ENCODE measurements at places on chromosomes 12 and 14.

DNA sequence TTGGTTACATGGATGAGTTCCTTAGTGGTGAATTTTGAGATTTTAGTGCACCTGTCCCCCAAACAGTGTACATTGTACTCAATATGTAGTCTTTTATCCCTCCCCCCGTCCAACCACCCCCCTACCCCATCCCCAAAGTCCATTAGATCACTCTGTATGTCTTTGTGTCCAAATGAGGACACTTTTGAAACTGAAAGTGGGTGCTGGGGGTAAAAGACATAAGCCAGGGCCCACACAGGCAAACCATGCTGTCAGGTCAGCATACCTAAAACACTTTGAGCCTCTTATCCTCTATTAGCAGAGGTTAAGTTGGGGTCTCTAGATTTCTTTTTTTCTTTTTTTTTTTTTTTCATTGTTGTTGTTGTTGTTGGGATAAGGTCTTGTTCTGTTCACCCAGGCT, 31.3 kb upstream of the KICS2 start:
- no peak for DNase-seq

GRCh38 chr12:31368666-31369361, 42.9 kb upstream of the SINHCAF start:
- DNase-seq: no peak

DNA sequence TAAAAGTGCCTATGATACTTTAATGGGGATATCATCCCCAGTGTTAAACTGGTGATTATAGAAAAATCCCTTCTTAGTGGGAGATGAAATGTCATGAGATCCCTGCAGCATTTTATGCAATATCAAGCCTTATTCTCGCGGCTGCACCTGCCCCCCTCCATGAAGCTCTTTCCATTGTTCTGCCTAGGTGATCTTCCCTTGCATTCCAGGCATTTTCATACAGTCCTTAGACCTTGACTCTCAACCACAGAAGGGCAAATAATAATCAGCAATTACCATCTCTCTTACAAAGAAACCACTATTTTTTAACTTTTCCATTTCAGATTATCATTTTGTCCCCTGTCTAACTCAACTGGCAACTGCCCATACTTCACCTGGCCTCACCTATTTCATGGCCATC, 352.3 kb downstream of the NELL2 start:
- no peak for DNase-seq

DNA sequence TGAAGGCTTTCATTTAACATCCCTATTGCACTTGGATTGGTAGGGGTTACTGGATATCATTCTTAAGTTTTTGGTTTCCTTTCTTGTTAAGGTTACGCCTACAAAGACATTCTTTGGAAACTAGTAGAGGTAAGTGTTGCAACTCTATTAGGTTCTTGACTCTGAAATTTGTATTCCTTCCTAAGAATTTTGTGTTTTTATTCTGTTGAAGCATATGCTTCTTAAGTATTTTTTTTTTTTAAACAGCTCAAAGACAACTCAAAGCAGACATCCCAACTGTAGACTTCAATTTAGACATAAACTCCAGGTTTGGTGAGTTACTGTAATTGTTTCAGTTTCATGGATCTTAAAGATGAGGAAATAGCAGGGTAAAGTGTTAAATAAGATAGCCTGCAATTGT, 1.1 kb upstream of the RBMS2 start:
- DNase-seq: no peak

DNA sequence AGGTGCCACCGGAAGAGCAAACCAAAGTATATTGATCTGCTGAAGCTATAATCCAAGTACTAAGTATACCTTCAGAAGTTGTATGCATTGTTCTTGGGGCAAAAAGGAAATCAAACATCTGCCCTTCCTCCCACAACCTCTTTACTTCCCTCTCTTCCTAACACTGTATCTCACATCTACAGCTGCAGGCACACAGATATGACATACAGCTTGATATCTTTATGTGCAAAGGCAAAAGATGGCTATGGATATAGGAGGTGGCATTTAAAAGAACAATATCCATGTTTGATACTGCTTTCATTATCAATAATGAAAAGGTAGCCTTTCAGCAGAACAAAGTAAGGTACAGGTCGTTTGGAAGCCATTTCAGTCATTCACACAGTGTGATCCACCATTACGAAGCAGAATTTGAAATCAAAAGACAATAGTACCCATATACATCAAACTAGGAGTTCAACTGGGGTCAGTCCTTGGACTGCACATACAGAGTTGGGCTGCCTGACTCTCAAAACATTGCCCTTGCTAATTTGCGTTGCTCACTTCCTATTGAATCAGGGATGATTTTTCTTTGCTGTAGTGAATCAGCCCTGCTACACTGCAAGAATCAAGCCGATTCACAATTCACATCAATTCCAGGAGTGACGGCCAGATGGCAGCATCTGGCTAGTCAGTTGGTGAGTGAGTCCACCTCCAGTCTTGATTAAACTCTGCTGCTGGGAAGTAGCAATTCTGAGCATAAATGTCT, 8.9 kb downstream of the ANG start:
- no peak for DNase-seq

DNA sequence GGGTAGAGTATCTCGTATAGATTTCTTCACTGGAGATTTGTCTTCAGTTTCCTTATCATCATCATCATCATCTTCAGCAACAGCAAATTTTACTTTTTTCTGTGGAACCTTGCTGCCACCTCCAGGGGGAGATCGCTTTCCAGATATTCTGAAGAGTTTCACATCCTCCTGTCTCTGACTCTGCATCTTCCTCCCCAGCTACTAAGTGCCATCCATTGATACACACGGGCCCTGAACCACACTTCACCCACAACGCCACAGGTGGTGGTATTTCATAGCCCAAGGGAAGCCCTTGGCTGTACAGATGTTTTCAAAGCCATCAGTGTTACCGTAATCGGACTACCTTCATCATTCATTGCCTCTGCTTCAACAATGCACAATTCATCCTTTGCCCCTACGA, 82.2 kb downstream of the PPP2R5C start:
- DNase-seq: no peak

- no peak for DNase-seq
These were observed 110.7 kb downstream of the NAV3 start for GRCh38 chr12:77941401-77941800.

DNA sequence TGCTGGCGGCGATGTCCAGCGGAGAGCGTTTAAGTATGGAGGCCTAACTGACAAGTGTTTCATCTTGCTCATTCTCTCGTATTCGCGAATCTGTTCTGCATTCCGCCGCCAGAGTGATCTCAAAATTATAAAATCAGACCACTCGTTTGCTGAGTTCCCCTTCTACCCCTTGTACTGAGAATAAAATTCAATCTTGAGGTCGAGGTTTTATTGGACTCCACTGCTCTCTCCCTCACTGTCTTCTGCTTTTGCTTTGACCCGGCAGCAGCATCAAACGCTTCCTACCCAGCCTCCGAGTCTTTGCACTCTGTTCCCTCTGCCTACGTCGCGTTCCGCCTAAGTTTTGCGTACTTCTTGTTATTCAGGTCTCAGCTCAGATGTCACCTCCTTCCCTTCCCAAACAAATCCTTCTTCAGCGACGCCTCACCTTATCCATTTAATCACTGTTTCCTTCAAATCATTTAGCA, 462 bp downstream of the KNTC1 start:
- no peak for DNase-seq

DNA sequence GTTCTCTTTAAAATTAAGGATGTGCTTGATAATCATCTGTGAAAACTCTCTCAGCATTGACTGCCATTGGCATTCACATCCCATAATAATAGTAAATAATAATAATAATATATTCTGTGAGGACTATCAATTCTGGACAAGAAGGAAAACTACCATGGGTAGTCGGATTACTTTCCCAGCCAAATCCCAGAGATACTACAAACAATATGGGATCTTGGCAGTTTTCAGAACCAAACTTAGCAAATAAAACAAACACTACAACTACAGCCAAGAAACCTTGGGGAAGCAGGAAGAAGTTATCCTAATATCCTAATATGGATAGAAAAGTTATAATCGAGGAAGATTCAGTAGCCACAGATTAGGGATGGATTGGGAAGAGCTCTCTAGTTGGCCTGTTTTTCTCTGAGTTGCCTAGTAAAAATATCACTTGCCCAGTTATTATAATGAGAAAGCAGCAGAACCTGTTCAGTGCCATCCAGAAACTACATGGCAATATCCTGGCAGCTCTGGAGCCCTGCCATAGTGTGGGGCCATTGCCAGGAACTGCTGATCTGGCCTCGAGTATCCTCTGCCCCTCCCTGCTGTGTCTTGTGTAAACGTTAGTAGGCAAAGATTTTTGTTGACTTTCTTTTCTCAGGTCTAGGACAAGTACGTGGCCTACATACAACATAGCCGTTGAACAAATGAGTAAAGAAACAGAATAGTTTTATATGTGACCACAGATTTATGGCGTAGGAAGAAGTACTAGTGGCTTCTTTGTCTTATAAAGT, 193.5 kb downstream of the SLC2A13 start:
- no peak for DNase-seq

GRCh38 chr12:108612788-108613282, 15.0 kb upstream of the TMEM119 start:
- no peak for DNase-seq

DNA sequence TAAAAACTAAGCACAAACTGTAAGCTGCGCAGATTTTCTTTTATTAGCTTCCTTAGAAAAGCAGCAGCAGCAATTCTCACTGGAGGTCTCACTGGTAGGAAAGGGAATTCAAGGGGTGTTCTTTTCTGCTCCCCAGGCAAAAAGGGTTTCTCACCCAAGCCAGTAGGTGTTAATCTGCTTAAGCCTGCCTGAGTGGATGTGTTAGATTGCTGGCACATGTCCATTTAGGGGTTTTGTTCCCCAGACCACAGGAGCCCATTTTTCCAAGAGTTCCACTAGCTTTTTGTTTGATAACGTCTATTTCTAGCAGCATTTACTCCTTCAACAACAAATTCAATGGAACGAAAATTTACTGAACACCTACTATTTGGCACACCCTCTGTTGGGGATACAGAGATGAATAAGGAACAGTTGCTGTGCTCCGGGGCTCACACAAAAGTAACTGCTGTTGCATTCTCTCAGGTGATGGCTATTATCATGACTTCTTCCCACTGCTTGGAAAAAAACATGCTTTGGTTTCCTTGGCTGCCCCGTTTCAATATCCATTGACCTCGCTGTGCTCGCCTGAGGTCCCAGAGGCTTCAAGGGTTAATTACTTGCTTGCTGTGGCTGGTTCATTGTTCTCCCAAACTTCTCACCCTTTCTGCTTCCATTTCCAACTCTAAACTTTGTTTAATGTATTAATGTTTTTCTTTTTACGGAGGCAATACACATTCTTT, 31.1 kb upstream of the RIC8B start:
- no peak for DNase-seq

- no peak for DNase-seq
These were observed 97.2 kb downstream of the MGAT4C start for GRCh38 chr12:86158956-86159355.

- no peak for DNase-seq
These were observed 77.4 kb downstream of the KIF21A start for GRCh38 chr12:39365364-39366001.

DNA sequence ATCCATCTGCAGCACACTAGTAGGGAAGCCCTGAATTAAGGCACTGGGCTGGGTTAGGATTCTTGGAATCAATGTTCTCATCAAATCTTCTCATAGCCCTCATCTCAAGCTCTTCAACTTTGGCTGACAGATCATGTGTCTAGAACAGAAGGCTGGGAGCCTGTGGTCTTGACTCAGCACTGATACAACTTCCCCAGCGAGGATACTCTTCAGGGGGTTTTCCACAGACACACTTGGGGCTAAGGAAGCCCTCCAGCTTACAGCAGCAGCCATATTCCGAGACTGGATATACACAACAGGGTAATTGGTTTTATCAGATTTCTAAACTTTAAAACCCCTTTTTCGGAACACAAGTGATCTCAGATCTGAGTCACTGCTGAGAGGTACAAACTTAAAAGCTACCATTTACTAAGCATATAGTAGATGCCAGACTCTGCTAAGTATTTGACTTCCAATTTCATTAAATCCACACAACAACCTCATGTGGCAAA, 3.5 kb downstream of the FMNL3 start:
- no peak for DNase-seq

GRCh38 chr14:48725051-48725734, 861.0 kb downstream of the RPS29 start:
- no peak for DNase-seq

DNA sequence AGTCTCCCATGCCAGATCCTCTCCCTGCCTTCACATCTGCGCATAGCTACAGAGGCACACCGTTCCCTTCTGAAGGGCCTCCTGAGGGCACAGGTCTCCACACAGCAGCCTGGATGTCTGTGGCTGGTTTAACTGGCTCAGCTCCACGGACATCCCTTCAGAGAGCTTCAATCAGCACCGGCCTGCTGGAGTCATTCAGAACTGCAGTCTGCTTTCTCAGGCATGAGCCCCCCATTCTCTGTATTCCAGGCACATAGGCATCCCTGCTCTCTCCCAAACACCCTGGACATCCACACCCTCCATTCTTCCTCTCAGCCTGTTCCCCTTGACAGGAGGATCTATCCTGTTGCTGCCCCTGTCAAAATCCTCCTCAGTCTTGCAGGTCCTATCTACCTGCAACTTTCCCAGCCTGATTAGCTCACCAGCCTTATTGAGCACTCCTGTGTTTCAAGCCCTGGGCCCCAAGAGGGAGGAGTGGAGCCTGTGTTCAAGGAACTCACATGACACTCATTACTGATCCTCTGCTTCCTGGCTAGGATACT, 2.9 kb upstream of the DHRS2 start:
- no peak for DNase-seq

DNA sequence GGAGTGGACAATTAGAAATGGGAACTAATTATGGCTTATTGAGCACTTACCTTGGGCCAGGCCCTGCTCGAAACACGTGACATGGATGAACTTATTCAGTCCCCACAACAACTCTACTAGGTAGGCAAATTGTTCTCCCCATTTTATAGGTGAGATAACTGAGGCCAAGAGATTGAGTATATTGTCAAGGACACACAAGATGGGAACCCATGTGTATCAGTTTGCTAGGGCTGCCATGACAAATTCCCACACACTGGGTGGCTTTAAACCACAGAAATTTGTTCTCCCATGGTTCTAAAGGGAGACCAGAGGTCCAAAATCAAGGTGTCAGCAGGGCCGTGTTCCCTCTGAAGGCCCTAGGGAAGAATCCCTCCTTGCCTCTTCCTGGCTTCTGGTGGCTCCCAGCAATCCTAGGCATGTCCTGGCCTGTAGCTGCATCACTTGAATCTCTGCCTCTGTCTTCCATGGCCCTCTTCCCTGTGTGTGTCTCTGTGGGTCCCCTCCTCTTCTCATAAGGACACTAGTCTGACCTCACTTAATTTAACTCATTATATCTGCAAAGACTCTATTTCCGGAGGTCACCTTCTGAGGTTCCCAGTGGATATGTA, 128.8 kb downstream of the CHST11 start:
- no peak for DNase-seq

- no peak for DNase-seq
These were observed 667.6 kb upstream of the TBX3 start for GRCh38 chr12:115351514-115352077.

- DNase-seq: no peak
These were observed 5.3 kb downstream of the NTF3 start for GRCh38 chr12:5437182-5437583.

All from RWPE2 (cell line).